ENCODE measurements at places on chromosomes 2 and 18. TPM values are rescaled to one million over a fixed set of nuclear protein-coding genes. Genes with fewer than 3 reads are reported as not detected.
A peak's percentile ranks its signal among the peaks of the same experiment; 100 is the strongest.

THSD7B gene
- total RNA-seq: 13.9 TPM

ACTG2 gene
- 0.82 TPM for total RNA-seq

APCDD1 gene
- total RNA-seq: 10.6 TPM

RFTN2 gene
- 22.8 TPM for total RNA-seq

METAP1D gene
- total RNA-seq: 6.1 TPM

CD226 gene
- total RNA-seq: 0.82 TPM

NOSTRIN gene
- 2.9 TPM for total RNA-seq

SPATA3 gene
- not detected for total RNA-seq

EML6 gene
- 5.3 TPM for total RNA-seq

CPLX4 gene
- not detected for total RNA-seq

IL1A gene
- 0.41 TPM for total RNA-seq

AOX1 gene
- total RNA-seq: 0.82 TPM

DAW1 gene
- 1.2 TPM for total RNA-seq

CNDP1 gene
- under 0.01 TPM for total RNA-seq

MOGAT1 gene
- not detected for total RNA-seq

GRCh38 chr2:54408288-54408687, 47.8 kb upstream of the SPTBN1 start:
- DNase-seq: no peak

GRCh38 chr2:84247532-84247931, 211.5 kb downstream of the SUCLG1 start:
- DNase-seq: no peak

GRCh38 chr2:204280262-204280668, 265.0 kb upstream of the PARD3B start:
- no peak for DNase-seq

- no peak for DNase-seq
Observed at GRCh38 chr2:237350070-237350469, 63.9 kb downstream of the COL6A3 start.

GRCh38 chr2:216516730-216517350, 18.2 kb downstream of the RPL37A start:
- DNase-seq: peak; percentile 38

- DNase-seq: no peak
Observed at GRCh38 chr2:175805442-175806124, 196.5 kb downstream of the LNPK start.

DNA sequence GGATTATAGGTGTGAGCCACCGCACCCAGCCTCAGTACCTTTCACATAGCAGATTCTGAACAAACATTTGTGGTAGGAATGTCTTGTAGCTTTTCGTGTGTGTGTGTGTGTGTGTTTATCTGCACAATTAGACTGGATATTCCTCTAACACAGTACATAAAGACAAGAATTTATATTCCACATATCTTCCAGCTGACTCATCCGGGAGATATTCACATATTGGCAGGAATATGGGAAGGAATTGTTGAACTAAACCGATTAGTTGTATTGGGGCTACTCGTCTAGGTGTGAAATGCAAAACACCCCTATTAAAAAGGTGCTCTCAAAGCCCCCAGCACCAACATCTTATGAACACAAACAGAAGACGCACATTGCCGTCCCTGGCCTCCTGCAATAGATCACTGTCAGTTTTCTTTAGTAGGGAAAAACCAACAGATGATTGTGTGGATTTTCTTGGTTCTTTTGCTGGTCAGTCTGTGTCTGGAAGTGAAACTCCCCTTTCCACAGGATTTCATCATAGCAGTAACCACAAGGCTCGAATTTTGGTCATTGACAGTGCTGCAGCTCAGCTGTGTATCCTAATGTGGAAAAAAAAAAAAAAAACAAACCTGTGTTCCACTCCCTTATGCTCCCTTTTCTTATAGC, 208.5 kb upstream of the ACVR2A start:
- no peak for DNase-seq

- DNase-seq: no peak
Observed at GRCh38 chr2:39706312-39706711, 40.6 kb downstream of the TMEM178A start.

DNA sequence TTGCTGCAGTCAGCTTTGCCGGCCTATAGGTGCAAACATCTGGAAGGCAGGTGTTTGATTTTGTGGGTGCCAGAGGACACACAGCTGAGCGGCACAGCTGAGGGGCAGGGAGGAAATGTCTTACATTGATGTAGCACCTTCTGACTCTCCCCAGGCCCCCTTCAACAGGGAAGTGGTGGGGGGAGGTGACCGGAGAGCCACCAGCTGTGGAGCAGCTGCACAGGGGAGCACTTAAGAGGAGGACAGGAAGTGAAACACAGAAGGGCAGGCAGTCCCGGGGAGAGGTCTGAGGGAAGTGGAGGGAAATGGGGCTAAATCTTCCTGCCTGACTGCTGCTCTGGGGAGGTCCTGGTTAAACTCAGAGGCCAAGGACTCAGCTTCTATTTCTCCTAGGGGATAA, 409.1 kb downstream of the TNS1 start:
- DNase-seq: no peak

GRCh38 chr2:154194909-154195643, 323.4 kb downstream of the GALNT13 start:
- no peak for DNase-seq

- no peak for DNase-seq
Observed at GRCh38 chr18:5937121-5937520, 41.8 kb upstream of the TMEM200C start.

DNA sequence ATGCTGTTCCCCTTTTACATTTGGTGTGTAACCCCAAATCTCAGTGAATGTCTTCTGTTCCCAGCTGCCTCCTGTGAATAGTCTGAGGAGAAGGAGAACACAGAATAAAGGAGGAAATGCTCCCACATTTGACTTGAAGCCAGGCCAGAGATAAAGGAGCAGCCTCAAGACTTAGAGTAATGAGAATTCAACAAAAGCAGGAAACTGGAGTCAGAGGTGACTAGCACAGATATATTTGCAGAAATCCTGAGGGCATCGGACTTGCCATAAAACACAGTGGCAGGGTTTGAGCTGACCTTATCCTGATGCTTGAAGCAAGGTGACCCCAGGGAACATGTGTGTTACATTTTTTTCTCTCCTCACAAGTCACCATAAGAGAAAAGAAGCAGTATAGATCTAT, 291.4 kb upstream of the RND3 start:
- DNase-seq: no peak

GRCh38 chr2:41910126-41910525, 137.7 kb upstream of the PKDCC start:
- no peak for DNase-seq

DNA sequence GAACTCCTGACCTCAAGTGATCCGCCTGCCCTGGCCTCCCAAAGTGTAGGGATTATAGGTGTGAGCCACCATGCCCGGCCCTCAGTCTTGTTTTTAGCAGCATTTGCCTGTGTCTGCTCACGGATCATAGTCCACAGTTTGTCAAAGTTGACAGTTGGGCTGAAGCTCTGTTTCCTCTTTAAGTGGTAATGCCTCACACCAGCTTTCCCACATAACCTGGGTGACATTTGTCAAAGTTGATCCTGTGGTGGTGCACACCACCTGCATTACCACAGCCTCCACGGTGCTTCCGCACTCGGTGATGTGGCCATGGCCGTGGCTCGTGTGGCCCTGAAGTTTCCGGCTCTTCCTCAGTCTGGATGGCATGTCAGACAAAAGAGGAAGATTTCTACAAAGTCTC, 27.1 kb downstream of the RAB31 start:
- no peak for DNase-seq

GRCh38 chr2:180657054-180657453, 323.4 kb upstream of the UBE2E3 start:
- DNase-seq: no peak

GRCh38 chr18:47999801-48000248, 69.4 kb upstream of the SMAD2 start:
- no peak for DNase-seq

GRCh38 chr2:5690286-5690685, 1.9 kb upstream of the SOX11 start:
- no peak for DNase-seq

DNA sequence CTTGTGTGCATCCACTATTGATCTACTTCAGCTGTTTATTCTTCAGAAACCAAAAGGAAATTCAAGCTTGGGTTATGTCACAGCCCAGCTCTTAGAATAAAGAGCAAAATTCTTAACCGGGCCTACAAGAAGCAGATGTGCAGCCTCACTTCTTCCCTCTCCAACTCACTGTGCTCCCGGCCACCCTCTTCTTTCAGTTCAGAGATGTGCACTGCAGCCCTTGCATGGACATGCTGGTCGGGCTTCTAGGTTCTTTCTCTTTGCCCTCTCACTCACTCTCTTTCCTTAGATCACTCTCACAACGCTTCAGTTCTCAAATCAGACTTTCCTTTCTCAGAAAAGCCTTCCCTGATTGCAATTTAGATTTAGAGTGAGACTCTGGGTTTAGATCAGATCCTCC, 104.1 kb downstream of the CHN1 start:
- no peak for DNase-seq

DNA sequence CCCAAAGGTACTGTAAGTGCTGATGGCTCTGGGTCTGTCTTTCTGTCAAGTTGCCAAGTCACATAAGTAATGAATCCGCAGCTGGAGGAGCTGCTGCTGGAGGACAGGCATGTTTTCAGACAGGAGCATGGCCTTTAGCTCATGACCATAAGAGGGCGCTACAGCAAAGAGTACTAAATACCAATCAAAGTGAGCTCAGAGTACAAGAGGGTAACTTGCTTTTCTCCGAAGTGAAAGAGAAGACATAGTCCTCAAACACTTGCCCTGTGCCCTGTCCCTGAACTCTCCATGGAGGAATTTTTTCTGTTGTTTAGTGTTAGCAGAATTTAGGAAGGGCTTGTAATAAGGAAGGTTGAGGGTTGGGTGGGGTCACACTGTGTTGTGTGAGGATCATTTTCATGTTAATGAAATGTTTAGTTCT, 58.0 kb upstream of the EML6 start:
- no peak for DNase-seq

- no peak for DNase-seq
Observed at GRCh38 chr2:38264396-38265221, 112.5 kb downstream of the ATL2 start.

DNA sequence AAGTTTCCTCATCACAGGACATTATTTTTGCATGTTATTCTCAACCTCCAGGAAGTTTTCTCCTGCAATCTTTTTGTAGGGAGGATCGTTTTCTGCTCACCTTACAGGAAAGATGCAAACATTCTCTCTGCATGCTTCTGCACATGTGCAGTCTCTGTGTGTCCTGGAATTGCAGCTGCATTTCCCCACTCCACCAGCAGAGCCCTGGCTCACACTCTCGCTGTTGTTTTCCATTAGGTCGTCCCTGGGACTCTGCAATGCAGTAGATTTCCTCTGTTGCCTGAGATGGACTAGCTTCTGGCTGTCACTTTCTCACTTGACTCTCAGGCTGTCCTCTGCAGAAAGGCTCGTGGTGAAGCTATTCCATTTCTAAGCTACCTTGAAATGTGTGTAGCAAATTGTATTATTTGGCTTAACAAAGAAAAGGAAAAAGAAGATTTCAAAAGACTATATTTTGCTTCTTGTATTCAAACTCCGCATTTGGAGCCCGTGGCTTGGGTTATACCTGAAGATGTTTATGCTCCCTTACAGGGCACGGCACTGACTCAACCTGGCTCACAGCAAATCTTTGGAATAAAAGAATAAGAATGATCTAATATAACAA, 346.7 kb downstream of the RAD51AP2 start:
- no peak for DNase-seq

DNA sequence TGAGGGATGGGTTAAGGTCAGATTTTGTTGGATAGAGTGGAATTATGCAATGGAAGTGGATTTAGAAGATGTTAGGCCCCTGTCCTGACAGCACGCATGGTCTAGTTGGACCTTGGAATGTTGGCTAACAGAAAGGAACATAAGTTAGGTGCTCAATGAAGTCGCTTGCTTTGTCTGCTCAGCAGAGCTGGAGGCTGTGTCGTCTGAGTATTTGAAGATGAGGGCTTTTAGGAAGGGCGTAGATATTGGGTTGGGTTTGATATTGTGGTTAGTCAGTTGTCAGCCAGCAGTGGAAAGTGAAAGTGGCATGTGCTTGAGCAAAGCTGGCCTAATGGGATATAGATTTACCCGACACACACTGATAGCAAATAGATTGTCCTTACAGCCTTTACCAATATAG, 239.3 kb downstream of the PRKCE start:
- DNase-seq: no peak

All from frontal cortex (tissue), 4 donors.